ENCODE measurements at places on chromosomes 12 and 14.

- DNase-seq: no peak
Measured at GRCh38 chr12:68250454-68250853, 3.0 kb downstream of the IL22 start.

DNA sequence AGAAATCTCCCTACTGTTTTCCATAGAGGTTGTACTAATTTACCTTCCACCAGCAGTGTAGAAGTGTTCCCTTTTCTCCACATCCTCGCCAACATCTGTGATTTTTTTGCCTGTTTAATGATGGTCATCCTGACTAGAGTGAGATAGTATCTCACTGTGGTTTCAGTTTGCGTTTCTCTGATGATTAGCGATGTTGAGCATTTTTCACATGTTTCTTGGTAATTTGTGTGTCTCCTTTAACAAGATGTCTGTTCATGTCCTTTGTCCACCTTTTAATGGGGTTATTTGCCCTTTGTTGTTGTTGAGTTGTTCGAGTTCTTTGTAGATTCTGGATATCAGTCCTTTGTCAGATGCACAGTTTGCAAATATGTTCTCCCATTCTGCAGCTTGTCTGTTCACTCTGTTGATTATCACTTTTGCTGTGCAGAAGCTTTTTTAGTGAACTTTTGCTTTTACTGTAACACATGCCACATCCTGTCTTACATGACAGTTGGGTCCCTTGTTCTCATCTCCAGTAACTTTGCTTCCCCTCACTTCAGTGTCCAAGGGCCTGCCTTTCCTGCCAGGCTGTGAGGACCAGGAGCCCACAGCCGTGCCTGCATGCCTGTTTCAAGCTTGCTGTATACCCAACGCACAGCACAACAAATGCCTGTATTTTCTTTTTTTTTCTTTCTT, 64.9 kb downstream of the SPRING1 start:
- no peak for DNase-seq

GRCh38 chr14:41899416-41899815, 292.7 kb downstream of the LRFN5 start:
- no peak for DNase-seq

- DNase-seq: no peak
Measured at GRCh38 chr12:110421159-110421661, 17.7 kb upstream of the ANAPC7 start.

GRCh38 chr12:22163594-22163993, 117.6 kb downstream of the CMAS start:
- DNase-seq: no peak

DNA sequence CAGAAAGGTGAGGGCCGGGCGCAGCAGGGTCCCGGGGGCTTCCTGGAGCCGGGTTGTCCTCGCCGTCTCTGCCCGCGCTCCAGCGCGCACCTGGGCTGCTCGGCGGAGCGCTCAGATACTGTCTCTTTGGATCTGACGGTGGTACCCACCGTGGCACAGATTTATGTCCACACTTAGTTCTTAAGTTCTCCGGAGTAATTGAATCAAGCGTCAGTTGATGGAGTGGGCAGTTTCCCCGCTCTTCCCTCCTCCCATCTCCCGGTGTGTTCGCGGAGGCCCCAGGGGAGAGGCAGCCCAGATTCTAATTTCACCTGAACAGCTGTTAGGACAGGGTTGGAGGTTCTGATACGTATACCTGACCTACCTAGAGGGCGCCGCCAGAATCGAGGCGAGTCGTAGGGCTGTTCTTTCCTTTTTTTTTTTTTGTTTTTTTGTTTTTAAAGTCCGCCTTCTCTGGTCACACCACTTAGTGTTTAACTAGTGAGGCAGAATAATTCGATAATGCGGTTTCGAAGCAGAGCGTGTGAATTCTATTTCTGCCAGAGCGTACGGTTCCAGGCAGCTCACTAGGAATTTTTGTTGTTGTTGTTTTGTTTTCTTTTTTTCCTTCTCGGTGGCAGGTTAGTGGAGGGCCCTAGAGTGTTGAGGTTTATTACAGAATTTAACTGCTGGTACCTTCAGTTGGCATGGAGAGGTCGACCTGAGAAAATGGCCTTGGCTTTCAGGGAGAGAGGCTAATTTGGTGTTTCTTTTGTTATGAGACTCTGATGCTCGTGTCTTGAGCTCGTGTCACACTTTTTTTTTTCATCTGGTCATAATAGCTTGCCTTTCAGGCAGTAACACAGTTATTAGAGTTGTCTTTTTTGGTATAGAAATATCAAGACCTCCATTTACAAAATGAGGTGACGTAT, 22.3 kb upstream of the GNS start:
- DNase-seq: no peak

GRCh38 chr14:63241096-63241495, 36.9 kb downstream of the RHOJ start:
- no peak for DNase-seq

DNA sequence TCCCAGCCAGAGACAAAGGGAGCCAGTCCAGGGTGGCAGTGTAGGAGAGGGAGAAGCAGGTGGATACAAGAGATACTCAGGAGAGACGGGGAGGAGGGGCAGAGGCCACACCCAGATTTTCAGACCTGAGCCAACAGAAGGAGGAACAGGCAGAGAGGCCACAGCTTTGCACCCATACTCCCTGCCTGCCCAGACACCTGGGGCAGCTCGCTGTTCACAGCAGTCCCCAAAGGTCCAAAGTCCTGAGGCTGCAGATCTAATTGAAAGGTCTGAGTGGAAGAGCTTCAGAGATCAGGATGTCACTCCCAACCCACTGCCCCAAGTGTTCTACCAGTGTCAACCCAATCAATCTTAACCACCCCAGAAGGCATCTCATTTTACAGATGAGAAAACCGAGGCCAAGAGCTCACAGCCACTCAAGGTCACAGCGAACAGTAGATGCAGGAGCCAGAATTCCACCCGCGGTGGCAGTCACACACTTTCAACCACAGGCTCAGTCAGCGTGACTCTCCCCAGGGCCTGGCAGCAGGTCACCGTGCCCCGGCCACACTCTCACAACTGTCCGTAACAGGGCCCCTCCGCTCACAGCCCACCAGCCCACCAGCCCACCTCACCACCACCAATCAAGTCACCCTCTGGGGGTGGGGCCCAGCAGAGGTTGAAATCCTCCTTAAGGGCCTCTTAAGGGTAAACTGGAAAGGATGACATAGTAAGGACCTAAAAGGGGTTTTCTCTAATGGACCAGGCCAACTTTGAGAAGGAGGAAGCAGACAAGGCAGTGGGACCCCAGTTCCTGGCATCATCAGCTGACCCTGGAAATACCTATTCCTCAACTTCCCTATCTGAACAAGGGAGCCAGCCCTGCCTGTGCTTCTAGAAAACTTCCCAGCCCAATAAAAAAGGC, 33.3 kb downstream of the ACTN1 start:
- DNase-seq: no peak

DNA sequence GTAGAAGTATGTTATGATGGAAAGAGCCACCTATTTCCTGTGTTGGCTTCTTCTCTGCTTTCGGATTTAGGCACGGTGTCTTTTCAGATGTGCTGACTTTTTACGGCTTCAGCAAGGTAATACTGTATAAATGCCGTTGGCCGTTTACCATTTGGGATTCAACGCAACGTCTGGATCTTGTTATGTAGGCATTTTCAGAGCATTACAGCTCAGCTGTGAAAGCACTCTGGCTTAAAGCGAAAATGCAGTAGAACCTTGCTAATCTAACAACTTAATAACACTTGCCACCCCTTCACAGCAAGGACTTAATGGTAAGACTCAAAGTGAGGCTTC, 229.9 kb downstream of the EFCAB11 start:
- no peak for DNase-seq

DNA sequence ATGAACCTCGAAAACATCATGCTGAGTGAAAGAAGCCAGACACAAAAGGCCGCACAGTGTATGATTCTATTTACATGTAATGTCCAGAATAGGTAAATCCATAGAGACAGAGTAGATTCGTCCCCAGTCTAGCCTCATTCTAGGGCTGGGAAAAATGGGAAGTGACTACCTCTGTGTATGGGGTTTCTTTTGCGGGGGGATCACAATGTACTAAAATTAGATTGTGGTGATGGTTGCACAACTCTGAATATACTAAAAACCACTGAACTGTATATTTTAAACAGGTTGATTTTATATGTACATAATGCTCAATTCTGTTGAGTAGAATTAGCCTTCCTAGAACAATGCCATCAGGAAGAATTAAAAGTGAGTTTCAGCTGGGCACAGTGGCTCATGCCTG, 6.3 kb upstream of the RILPL2 start:
- DNase-seq: no peak

DNA sequence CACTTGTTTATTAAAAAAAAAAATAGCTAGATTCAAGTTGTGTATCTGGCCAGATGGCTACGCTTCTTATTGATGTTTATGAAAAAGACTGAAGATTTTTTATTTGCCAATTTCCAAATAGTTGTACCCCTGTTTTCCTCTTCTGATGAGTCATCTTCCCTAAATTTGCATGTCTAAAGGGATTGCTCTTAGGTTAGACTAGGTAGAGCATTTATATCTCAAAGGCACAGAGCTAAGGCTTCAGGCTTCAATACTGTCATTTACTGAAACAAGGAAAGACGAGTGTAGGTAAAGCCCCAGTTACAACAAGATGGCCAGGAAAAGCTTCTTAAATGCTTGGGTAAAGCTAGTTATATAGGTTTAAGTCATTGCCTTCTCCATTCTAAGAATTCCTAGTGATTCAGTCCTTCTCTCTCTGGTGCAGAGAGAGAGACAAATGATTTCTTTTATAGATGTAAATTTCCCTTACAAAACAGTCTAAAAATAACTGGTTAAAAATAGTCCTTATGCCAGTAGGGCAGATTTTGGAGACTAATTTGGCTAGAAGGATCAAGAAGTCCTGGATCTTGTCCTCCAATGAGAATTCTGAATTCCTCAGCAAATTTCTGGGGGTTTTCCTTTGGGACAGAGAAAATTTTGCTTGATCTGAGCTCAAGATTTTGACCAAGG, 26.1 kb downstream of the LEMD3 start:
- no peak for DNase-seq

DNA sequence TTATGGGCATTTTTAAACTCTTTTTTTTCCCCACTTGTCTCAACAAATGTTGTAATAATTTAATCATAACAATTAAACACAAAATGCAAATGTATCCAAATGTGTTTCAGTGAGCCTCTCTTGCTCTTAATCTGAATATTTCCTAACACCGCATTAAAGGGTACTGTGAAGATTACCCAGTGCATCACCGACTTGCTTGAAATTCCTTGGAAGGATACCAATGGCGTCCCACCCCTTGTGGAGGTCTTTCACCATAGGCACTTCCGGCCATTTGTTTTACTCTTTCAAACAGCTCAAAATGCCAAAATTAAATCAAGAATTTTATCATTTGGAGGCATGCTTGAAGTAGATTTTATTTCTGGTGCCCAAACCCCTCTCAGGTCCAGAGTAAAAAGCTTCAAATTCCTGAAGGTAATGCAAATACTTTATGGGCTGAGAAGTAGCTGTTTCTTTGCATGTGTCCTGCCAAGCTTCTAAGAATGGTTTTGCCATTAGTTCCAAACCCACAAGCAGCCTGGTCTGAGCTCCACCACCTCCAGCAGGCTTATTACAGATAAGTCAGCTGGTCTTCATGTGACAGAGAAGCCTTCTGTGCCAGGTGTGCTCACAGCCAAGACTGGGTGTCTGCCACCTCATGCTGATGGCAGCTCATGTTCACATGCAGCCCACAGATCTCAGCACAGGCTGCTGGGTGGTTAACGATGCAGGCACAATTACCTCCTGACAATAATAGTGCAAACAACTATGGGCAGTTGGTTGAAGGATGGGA, 16.4 kb upstream of the NUDT4 start:
- DNase-seq: no peak

DNA sequence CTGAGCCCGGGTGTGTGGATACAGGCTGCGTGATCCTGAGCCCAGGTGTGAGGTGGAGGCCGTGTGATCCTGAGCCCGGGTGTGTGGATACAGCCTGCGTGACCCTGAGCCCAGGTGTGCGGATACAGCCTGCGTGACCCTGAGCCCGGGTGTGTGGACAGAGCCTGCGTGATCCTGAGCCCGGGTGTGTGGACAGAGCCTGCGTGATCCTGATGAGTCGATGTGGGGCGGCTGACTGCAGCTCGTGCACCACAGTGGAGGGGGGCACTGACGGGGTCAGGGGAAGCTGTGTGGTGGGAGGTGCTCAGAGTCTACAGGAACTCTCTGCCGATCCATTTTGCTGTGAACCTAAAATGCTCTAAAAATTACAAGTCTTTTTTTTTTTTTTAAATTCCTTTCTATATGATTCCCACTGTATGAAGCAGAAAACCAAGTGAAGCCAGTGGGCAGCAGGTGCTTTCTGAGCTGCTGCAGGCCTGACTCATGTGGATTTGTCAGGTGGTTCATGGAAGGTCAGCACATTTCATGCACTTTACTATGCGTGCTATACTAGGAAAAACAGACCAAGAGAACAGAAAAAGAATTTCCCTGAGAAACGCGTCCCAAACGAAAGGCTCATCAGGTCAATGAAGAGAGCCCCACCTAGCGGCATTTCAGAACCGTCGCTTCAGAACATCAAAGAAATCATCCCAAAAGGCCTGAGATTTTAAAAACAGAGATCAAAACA, 19.3 kb downstream of the BRF1 start:
- DNase-seq: no peak

DNA sequence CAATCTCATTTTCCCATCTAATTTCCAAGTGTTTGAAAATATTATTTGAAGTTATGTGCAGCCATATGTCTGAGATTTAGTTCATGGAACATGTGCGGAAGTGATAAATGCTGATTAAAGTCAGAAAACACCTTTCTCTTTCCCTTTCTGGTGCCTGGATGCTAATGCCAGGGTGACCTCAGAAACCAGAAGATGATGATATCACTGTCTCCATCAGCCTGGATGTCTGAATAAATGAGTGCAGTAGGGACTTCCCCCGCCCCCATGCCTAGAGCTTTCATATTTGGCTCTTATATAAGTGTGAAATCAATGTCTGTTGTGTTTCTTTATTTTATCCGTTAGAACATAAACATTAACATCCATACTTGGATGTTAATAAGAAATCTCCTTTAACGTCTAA, 261.9 kb upstream of the LRIG3 start:
- no peak for DNase-seq

DNA sequence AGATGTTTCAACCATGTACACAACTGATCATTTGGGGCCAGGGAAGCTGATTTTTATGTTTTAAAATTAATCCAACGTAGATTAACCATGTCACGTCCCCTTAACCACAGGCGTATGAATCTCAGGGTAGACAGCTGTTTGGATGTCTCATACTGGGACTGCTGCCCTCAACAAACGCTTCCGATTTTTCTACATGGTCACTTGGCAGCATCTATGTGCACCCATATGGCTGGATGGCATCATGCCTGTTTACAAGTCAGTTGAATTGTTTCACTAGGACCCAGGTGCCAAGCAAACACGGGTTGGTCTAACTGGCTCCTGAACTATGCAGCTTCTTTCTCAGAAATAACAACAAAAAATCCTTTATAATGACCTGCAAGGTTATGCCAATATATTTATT, 393.8 kb downstream of the NPAS3 start:
- no peak for DNase-seq

- DNase-seq: no peak
Measured at GRCh38 chr14:72598306-72598705, 295.6 kb downstream of the DPF3 start.

Data from activated CD4-positive, CD25-positive, alpha-beta regulatory T cell treated with anti-CD3 and anti-CD28 coated beads, Interleukin-2, amount 50 U/mL, for 16 hours (primary cell).